Gastroesophageal sphincter (tissue), 4 donors: ENCODE measurements at places on chromosomes 16 and 17.

- H3K4me3 ChIP-seq = no peak overlapping the region
- peaks cover 10% of the 10 kb centered on the region for H3K27me3 ChIP-seq
- no peak for ATAC-seq
- no peaks in the 10 kb centered on the region for H3K4me1 ChIP-seq
- H3K36me3 ChIP-seq = no peaks in the 10 kb centered on the region
- no peak overlapping the region for H3K27ac ChIP-seq
Observed at GRCh38 chr16:17657045-17657444, 186.3 kb upstream of the XYLT1 start.

GRCh38 chr16:84819644-84820304, at the start of gene CRISPLD2:
TSS of gene CRISPLD2 (plus strand) at chr16:84819985. CDS start at chr16:84838496, 18,511 bp downstream.
- H3K36me3 ChIP-seq = no peaks in the 10 kb centered on the region
- peak; percentile 90 for ATAC-seq
- peaks cover 56% of the 10 kb centered on the region for H3K4me1 ChIP-seq
- H3K27ac ChIP-seq = peak within 1 kb of the TSS; percentile 79
- peak within 1 kb of the TSS; percentile 92 for H3K4me3 ChIP-seq

- no peak overlapping the region for H3K4me3 ChIP-seq
- no peaks in the 10 kb centered on the region for H3K4me1 ChIP-seq
- no peaks in the 10 kb centered on the region for H3K27me3 ChIP-seq
Observed at GRCh38 chr16:72908362-72909167, 139.4 kb downstream of the ZFHX3 start.

GRCh38 chr16:27270349-27270748, 1.8 kb upstream of the NSMCE1 start:
- no peaks in the 10 kb centered on the region for H3K27me3 ChIP-seq
- no peak overlapping the region for H3K4me3 ChIP-seq
- peaks cover 4% of the 10 kb centered on the region for H3K4me1 ChIP-seq
- no peak overlapping the region for H3K27ac ChIP-seq
- no peak for ATAC-seq

DNA sequence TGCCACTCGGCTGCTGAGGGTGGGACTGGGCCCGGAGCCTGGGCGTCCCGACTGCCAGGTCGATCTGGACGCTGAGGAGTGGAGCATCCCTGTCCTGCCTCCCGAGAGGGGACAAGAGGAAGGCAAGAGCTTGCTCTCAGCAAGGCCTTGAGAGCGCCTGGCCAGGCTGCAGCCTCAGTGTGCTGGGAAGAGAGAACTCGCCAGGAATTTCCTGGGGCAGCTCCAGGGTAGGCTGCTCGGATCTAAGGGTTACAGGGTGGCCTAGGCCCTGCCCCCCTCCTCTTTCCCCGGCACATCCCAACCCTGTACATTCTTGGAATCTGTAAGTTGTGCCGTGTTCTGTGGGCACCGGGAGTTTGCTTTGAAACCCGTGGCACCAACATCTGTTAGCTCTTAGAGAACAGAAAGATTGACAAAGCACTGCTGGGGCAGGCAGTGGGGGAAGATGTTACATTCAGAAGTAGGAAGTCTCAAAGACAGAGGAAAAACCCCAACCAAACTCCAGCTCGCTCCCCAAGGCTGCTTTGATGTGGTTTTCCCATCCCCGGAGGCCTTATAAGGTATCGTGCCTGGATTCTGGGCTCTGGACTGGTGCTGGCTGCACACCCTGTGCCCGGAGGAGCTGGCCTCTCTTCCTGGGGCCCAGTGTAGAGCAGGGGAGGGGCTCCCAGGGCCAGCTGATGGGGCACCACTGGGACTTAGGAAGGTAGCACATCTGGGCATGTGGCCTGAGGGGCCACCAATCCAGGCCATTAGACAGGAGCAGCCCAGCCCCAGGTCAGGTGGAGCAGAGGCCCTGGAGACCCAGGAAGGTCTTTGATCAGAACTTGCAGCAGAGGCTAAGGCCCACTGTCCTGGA, 55.2 kb downstream of the NKD1 start:
- H3K27ac ChIP-seq = peak overlapping the region; percentile 96
- H3K36me3 ChIP-seq = no peaks in the 10 kb centered on the region
- H3K27me3 ChIP-seq = no peaks in the 10 kb centered on the region
- peaks cover 11% of the 10 kb centered on the region for H3K4me1 ChIP-seq
- ATAC-seq = peak; percentile 91
- no peak overlapping the region for H3K4me3 ChIP-seq

DNA sequence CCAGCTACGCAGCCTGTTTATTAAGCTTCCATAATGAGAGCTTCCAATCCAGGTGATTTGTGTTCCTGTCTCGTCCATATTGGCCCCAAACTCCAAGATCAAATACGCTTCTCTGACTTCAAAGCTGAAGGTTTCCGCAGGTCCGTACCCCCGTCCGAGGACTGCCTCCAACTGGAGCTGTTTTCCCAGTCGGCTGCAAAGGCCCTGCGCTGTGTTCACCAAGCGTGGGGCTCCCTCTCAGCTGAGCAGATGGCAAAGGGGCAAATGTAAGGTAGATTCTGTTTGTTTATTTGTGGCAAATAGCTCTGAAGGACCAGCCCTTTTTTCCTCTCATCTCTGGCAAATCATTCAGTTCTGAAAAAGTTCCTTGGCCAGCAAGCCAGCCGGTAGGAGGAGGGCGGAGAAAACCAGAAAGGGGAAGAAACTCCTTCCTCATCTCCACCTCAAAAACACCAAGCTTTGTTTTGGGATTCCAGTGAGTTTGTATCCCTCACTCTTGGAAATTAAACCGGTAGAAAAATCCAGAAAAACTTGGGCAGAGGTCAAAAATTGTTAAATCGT, 35.2 kb downstream of the NXN start:
- H3K27me3 ChIP-seq = no peaks in the 10 kb centered on the region
- H3K4me3 ChIP-seq = no peak overlapping the region
- no peaks in the 10 kb centered on the region for H3K36me3 ChIP-seq
- H3K27ac ChIP-seq = peak overlapping the region; percentile 31
- peaks cover 30% of the 10 kb centered on the region for H3K4me1 ChIP-seq
- ATAC-seq = no peak

DNA sequence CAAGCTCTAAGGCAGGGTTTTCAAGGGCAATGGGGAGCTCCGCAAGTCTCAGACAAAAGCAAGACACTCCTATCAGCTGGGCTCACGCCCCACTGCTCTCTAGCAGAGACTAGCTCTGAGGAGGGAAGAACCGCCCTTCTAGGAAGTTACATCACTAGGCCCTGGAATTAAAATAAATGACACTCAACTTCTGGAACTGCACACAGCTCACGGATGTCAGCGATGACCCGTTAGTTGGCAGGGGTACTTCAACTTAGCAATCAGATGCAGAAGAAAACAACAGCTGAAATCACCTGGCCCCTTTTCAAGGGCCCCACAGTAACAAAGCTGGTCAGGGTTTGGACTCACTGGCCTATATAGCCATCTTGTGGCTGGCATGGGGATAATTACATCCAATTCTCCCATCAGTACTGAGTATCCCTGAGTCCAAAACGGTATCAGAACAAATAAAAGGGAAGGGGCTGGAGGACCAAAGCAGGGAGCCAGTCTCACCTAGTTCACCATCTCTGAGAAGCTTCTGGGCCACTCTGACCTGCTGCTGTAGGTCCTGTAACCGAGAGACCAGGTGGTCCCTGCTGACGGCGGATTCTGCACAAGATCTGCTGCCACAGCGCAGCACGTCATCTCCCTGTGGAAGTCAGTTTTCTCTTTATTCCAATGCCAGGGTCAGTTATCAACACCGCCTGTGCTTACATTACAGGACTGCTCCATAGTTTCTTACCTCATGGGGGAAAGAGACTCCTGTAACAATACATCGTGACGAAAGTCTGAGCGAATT, 22.2 kb downstream of the SERPINF1 start:
- peak; percentile 88 for ATAC-seq
- H3K4me3 ChIP-seq = no peak overlapping the region
- peaks cover 42% of the 10 kb centered on the region for H3K36me3 ChIP-seq
- H3K27ac ChIP-seq = peak overlapping the region; percentile 86
- peaks cover 18% of the 10 kb centered on the region for H3K4me1 ChIP-seq
- H3K27me3 ChIP-seq = no peaks in the 10 kb centered on the region

DNA sequence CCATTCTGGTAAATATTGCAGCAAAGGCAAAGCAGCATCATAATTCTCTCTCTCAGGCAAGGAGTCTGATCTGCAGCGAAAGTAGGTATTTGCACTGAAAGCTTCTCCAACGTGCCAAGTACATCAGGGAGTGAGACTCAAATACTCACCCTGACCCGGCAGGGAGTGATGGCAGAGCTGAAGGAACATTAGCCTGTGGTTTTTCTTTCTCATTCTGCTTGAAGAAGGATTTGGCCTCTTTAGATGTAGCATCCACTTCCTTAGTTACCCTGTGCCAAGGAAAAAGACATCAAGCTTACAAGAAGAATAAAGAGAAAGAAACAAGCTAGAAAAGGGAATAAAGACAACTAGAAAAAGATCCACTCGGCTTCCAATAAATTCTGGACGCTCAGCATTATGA, 38.4 kb downstream of the CFDP1 start:
- no peaks in the 10 kb centered on the region for H3K27me3 ChIP-seq
- no peak for ATAC-seq
- H3K4me1 ChIP-seq = peaks cover 12% of the 10 kb centered on the region
- H3K27ac ChIP-seq = no peak overlapping the region
- no peaks in the 10 kb centered on the region for H3K36me3 ChIP-seq

DNA sequence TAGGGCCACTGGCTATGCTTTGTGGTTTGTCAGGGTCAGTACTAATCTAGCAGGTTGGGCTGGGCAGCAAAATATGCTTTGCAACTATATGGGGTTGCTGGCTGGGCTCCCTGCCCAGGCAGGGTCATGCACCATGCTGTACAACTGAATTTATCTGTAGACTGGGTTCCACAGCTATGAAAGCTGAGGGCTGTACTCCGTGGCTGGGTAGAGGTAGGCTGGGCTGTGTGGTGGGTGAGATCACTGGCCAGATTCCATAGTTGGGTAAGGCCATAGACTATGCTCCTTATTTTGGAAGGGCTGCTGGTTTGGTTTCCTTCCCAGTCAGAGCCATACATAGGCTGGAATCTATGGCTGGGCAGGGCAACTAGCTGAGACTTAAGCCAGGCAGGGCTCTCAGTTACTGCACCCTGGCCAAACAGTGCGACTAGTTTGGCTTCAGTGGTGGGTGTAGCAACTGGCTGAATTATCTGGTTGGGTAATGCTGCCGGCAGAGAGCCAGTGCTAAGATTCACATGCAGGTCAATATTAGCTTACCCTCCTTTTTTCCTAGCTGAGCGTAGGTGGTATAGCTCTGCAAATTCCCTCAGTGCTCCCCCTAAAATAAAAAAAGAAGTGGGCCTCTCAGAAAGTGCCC, 769.1 kb upstream of the CDH8 start:
- H3K36me3 ChIP-seq = no peaks in the 10 kb centered on the region
- H3K4me1 ChIP-seq = no peaks in the 10 kb centered on the region
- no peaks in the 10 kb centered on the region for H3K27me3 ChIP-seq
- H3K27ac ChIP-seq = no peak overlapping the region
- no peak overlapping the region for H3K4me3 ChIP-seq

DNA sequence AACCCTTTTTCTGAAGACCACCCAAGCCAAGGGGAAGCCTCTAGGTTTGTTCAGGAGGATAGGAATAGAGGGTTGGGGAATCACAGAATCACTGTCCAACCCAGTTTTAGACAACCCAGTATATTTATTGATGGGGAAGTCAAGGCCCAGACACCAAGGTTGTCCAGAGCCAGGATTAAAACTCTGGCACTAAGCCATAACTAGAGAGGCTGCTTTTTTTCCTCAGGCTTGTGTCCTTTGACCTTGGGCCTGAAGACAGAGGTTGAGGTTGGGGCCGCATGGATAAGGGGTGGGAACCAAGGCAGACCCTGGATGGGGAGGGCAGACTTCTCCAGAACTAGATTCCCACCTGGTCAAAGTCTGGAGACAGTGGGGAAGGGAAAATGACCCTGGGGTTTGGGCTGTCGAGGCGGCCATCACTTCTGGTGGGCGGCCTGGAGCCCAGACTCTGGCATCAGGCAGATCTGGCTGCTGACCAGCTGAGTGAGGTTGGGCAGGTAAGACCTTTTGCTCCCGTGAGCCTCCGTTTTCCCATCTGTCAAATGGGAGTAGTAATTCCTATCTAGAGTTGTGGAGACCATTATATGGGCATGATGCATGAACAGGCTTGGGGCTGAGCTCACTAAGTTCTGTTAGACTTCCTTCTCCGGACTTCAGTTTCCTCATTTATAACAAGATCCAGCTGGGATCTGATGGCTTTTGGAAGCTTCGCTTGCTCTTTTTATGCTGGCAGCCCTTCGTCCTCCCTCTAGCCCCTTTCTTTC, 17.9 kb downstream of the IGFBP4 start:
- peaks cover 17% of the 10 kb centered on the region for H3K36me3 ChIP-seq
- peaks cover 79% of the 10 kb centered on the region for H3K4me1 ChIP-seq
- no peak overlapping the region for H3K27ac ChIP-seq
- no peaks in the 10 kb centered on the region for H3K27me3 ChIP-seq
- no peak overlapping the region for H3K4me3 ChIP-seq

GRCh38 chr17:71180801-71181385, 939.9 kb upstream of the SOX9 start:
- ATAC-seq = no peak
- peaks cover 15% of the 10 kb centered on the region for H3K4me1 ChIP-seq
- H3K4me3 ChIP-seq = no peak overlapping the region
- no peaks in the 10 kb centered on the region for H3K36me3 ChIP-seq

DNA sequence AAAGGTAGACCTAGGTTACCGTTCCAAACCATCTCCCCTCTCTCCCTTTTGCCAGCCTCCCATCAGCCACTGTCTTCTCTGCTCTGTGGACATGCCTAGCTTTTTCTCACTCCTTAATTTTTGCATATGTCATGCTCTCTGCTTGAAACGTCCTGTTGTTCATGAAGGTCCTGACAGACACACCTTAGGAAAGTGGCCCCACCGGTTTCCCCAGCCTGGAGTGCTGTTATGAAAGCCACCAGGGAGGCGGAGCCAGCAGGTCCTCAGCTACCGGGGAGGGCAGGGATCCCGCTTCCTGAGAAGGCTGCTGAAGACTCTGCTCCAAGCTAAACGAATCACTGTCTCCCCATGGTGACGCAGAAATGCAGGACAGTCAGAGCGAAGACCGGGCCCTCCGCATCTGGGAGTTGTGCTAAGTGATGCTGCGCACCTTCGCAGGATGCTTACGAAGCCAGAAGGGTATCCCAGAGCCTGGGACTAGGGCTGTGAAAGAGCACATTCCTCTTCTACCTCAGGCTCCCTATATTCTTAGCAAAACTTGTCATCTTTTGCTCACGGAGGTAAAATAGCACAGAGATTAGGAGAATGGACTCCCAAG, 2.3 kb upstream of the SLC16A11 start:
- peaks cover 89% of the 10 kb centered on the region for H3K27me3 ChIP-seq
- H3K36me3 ChIP-seq = no peaks in the 10 kb centered on the region
- peak overlapping the region; percentile 60 for H3K27ac ChIP-seq

DNA sequence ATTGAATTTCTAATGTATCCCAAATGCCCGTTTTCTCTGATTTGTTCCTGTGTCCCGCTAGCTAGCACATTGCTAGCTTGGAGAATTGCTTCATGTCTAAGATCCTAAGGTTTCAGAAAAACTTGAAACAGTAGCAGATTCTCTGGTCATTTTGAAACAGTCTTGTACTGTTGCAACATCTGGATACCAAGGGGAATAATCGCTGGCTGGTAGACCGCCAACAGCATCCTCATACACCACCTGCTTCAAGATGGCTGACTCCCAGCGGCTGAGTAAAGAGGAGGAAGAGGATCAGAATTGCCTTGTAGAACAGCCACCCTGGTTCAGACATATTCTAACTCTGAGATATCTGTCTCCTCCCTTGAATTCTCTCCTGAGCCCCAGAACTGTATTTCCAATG, 226.7 kb upstream of the ELAC2 start:
- no peak for ATAC-seq
- H3K27ac ChIP-seq = no peak overlapping the region
- H3K4me3 ChIP-seq = no peak overlapping the region
- H3K4me1 ChIP-seq = no peaks in the 10 kb centered on the region
- no peaks in the 10 kb centered on the region for H3K27me3 ChIP-seq
- no peaks in the 10 kb centered on the region for H3K36me3 ChIP-seq

GRCh38 chr16:19166500-19166899, 1.5 kb upstream of the SYT17 start:
- no peaks in the 10 kb centered on the region for H3K36me3 ChIP-seq
- no peak overlapping the region for H3K4me3 ChIP-seq
- ATAC-seq = no peak
- peaks cover 32% of the 10 kb centered on the region for H3K27me3 ChIP-seq
